ENCODE measurements at places on chromosomes 16 and 17.

DNA sequence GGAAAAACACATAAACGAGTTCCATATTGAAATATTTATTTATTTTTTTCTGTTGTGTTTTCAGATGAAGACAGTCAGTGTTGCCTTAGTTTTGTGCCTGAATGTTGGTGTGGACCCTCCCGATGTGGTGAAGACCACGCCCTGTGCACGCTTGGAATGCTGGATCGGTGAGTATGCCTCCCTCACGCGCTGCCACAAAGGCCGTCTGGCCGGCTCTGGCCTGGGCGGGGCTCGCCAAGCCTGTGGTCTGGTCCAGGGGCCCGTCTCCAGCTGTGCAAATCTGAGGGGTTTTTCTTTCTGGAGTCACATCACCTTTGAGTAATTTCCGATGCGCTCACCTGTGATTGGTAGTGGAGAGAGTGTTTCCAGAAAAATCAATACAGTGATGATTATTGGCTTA lies 81.0 kb downstream of the RPTOR start:
- DNase-seq, result no peak

DNA sequence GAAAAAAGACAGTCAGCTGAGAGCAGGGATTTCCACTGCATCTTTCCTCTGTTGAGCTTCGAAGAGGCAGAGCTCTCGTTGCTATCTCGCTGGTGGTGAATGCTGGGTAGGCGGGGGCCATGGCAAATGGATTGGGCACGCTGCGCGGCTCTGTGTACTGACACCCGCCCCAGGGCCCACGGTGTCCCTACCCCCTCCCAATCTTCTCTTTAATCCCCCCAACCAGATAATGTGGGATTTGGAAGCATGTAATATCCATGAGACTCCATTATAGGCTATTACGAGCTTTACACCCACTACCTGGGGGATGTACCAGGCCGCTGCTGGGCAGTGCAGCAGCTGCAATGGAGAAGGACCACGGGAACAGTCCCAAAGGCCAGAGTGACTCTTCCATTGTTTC lies 8.3 kb downstream of the PIPOX start:
- no peak for DNase-seq

- DNase-seq, result no peak
Observed at GRCh38 chr16:21125191-21125590, 25.5 kb downstream of the DNAH3 start.

DNA sequence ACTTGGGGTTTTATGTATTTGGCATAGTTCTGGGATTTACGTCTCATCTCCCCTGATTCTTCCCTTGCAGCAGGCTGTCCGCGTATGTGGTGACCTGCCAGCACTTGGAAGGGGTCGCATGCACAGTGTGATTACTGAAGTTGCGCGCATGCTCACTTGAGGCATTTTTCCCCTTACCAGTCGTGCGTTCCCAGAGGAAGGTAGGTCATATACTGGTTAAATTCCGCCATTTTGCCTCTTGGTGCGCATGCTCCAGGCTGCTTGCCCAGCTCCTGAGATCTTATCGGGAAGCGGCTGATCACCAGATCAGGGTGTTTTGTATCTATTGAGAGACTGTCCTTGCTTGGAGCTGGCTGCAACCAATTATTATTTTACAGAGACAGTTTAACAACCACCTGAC lies 56.5 kb upstream of the TEX2 start:
- DNase-seq, result no peak

GRCh38 chr17:13538841-13539411 lies 62.8 kb downstream of the HS3ST3A1 start:
- no peak for DNase-seq

DNA sequence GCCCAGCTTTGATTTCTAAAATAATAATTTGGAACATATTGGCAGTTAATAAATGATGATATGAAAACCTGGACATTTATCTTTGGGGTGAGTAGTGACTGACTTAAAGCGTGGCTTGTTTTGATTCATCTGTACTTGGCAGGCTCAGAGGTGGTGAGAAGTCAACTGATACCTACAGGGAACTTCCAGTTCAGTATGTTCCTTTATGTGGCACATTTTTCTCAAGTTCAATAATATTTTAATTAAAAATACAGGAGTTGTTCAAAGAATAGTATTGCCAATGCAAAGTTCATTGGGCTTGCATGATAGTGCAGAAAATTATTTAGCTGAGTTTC lies 34.3 kb downstream of the SLC47A1 start:
- DNase-seq, result no peak

DNA sequence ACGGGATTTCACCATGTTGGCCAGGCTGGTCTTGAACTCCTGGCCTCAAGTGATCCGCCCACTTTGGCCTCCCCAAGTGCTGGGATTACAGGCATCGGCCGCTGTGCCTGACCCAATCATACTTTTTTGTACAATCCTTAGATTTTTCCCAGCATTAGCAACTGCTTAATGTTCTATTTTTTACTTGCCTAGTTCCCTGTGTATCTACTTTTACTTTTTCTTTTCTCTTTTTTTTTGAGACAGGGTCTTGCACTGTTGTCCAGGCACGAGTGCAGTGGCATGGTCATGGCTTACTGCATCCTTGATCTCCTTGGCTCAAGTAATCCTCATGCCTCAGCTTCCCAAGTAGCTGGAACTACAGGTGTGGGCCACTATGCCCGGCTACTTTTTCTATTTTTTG lies 9.5 kb downstream of the GRB2 start:
- no peak for DNase-seq

- DNase-seq, result no peak
Observed at GRCh38 chr17:79255926-79256585, 181.4 kb downstream of the ENGASE start.

GRCh38 chr17:2025220-2025621 lies at the start of gene RTN4RL1:
RTN4RL1 (minus strand) TSS chr17:2025334; CDS start chr17:2024865, 469 bp downstream.
- DNase-seq, result peak; percentile 77

DNA sequence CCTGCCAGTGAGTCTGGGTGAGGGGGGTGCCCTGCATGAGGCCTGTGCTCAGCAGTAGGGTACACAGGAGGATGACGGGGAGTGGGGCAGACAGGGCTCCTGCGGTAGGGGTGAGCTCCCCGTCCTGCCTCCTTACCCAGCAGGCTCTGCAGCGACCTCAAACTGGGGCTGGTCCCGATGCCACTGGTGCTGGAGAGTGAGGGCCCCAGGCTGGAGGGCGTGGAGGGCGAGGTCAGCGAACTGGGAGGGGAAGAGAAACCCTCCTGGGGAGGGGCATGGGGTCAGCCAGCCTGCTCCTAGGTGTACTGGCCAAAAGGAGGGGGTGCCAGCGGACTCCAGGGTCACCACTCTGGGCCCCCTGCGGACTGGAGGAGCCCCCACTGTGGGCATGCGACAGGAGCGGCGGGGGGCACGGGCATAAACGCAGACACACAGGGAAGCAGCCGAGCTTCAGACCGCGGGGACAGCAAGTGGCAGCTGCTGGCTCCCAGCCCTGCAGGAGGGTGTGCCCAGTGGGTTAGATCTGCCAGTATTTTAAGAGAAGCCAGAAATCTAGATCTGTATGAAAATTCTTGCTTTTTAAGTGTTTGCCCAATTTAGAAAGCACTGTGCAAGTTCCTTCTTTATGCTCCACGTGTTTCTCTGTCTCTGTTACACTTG lies 9.0 kb upstream of the VASN start:
- no peak for DNase-seq

- DNase-seq, result no peak
Observed at GRCh38 chr16:29730649-29731048, 15.1 kb downstream of the C16orf54 start.

DNA sequence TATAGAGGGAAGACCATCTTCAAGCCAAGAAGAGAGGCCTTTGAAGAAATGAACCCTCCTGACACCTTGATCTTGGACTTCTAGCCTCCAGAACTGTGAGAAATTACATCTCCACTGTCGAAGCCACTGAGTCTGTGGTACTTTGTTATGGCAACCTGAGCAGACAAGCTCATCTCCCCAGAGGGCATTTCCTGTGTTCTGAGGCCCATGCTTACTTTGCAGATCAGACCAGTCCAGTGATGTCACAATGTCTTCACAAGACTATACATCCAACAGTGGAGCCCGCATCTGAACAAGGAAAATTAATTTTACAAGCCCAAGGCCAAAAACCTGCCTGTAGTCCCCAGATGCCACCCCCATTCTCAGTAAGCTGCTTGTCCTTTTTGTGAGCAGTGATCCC lies 14.8 kb upstream of the C17orf113 start:
- no peak for DNase-seq

DNA sequence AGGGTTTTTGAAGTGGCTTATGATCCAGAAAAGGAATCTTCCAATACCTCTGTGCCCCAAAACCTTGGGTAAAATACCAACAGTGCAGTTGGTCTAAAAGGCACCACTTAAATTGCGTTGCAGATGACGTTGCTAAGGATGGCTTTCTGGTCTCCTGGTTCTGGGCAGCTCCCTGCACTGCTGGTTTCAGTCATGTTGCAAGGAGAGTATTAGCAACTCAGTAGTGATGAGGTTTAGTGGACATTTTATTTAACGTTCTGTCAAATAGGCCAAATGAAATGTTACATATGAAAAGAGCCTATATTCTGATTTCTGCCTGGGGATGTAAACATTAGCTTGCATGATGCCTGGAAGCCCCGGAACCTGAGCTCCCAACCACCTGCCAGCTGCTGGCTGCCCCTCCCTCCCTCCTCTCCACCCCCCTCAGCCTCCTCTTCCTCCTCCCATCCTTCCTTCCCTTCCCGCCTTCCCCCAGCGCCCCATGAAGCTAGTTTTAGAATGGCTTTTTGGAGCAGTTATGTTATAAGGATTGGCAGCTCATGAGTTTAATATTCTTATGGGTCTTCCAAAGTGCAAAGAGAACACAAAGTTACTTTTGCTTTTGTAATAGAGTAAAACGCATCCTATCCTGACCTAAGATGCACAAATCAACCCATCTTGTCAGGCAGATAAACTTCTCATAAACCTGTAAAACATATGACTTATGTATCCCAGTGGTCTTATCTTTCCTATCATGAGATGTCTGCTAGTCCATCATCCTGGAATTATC lies 20.7 kb downstream of the CD7 start:
- no peak for DNase-seq

GRCh38 chr16:17564856-17565255 lies 94.1 kb upstream of the XYLT1 start:
- DNase-seq, result no peak

GRCh38 chr16:9003322-9003721 lies 39.6 kb upstream of the USP7 start:
- no peak for DNase-seq

DNA sequence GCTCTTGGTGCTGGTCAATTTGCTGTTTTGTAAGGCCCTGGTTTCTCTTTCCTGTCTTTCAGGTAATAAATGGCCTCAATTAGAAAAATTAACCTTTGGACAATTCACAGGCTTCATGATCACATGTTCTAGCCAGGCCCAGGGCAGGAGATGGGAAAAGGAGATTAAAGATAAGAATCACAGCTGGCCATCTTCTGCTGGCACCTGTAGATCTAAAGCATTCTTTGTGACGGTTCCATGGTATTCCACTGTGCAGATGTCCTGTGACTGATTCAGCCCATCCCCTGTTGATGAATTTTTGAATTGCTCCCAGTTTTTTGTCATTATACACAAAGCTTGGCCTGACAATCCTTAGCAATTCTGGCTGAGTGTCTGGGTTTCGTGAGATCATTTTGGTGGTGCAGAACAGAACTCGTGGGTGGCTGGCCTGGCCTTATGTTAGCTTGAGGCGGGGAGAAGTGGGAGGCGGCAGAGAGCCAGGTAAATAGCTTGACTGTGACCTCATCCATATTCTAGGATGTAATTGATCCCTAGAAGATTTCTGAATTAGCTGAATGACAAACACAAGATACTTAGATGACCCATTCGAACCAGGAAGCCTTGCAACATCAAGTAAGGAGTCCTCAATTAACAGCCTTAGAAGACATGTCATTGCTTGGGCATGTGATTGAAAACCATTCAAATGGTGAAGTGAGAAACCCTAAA lies 14.1 kb downstream of the TMC5 start:
- no peak for DNase-seq

- no peak for DNase-seq
Observed at GRCh38 chr16:28172336-28172735, 39.4 kb downstream of the XPO6 start.

- no peak for DNase-seq
Observed at GRCh38 chr16:48105456-48105855, 50.3 kb downstream of the ABCC12 start.

DNA sequence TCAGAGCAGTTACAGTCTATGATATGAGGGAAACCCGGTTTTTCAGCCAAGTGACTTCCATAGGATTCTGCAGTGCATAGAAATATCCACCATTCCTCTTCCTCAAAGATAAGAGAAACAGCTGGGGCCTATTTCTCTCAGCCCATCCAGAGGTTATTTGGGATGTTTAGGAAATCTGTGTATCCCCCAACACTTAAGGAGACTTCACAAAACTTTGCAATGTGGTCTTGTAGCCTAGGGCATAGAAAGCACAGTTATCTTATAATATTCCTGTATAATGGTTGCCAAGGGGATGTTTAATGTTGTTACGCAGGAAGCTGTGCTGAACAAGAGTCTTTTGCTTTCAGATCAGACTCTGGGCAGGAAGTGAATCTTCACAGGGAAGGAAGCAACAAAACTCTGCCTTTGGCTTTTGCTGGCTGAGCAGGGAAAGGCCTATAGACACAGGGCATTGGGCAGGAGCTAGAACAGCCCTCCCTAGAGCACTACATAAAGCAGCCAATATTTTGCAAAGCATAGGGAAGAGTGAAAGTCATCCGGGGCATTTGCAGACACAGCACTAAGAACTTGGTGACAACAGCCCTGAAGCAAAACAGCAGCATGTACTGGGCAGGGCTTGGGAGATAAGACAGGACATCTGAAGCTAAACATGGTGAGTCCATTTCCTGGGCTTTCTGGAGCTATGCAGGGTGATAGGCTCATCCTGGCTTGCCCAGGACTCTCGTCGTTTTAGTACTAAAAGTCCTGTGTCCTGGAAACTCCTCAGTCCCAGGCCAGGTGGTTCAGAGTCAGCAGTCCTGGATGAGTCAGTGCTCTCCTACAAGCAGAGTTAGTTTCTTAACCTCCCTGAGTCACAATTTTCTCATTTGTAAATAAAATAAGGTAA lies 18.7 kb upstream of the BEAN1 start:
- DNase-seq, result peak; percentile 41

- no peak for DNase-seq
Observed at GRCh38 chr16:2656985-2657384, 25.3 kb upstream of the KCTD5 start.

DNA sequence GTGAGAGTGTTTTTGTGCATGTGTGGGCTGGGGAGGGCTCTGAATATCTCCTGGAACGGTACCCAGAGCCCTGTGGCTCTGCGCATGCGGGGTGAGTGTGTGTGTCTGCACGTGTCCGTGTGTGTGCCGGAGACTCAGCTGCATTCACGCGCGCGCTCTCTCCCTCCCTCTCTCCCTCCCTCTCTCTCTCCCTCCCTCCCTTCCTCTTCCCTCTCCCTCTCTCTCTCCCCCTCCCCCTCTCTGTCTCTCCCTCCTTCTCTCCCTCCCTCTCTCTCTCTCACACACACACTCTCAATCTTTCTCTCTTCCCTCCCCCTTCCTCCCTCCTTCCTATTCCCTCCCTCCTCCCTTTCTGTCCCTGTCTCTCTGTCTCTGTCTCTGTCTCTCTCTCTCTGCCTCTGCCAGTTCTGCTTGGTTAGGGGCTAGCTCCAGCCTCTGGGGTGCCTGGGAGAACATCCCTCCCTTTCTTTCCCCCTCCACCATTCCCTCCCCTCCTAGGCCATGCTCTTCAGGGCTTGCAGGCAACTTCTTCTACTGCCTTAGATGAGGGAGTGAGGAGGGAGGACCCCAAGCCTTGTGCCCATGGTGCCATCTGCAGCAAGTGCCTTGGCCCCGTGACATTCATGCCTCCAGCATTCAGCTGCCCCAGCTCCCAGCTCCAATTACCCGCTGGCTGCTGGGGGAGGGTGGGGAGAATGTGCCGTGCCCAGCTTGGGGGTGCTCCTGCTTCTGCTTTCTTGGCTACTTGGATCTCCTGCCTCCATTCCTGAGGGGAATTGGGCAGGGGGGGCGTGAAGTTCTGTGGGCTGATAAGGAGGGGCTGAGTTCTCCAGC lies 6.4 kb downstream of the THRA start:
- peak; percentile 79 for DNase-seq

- DNase-seq, result no peak
Observed at GRCh38 chr16:11780991-11781680, 15.9 kb downstream of the ZC3H7A start.
